Stimulated activated CD8-positive, alpha-beta memory T cell treated with anti-CD3 and anti-CD28 coated beads, Interleukin-4, amount 100 ng/mL, for 4 hours (primary cell): ENCODE measurements at places on chromosomes 7 and 10.

GRCh38 chr10:101845893-101846292 is 2.3 kb upstream of the KCNIP2 start:
- no peak for DNase-seq

DNA sequence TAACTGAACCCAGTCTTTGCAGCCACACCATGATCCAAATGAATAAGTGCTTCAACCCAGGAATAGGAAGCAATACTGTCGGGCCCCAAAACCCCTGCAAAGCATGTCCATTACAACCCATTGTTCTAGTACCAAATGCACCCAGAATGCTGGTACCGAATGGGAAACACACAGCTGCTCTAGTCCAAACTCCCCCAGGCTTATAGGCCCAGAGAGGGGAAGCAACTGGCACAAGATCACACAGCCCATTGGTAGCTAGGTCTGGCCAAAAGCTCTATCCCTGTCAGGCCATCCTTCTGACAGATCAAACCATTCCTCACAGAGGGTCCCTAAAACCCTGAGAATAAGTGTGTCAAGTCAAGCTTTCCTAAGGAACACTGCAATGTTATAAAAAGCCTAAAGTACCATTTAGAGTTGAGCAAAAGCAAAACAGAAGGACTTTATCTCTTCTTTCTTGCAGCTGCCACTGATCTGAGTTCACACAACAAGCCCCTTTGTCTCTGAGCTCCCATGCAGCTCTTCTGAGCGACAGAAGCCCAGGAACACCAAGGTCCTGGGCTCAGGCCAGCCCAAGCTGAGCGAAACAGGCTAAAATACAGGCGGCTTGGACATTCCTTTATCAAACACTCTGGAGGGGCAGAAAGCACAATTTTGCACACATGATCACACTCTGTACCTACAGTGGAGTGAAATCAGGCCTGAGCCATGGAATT is 116.7 kb downstream of the SGMS1 start:
- DNase-seq: no peak

DNA sequence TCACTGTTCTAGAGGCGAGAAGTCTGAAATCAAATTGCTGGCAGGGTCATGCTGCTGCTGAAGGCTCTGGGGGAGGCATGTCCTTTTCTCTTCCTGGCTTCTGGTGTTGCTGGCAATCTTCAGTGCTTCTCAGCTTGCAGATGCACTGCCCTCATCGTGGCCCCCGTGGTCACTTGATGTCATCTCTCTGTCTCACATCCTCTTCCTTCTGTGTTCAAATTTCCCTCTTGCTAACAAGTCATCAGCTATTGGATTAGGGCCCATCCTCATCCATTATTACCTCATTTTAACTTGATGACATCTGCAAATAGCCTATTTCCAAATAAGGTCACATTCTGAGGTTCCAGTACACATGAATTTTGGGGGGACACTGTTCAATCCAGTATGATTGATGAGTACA is 36.6 kb upstream of the SRGN start:
- no peak for DNase-seq

GRCh38 chr10:121949451-121949850 is 21.6 kb upstream of the ATE1 start:
- DNase-seq: no peak

DNA sequence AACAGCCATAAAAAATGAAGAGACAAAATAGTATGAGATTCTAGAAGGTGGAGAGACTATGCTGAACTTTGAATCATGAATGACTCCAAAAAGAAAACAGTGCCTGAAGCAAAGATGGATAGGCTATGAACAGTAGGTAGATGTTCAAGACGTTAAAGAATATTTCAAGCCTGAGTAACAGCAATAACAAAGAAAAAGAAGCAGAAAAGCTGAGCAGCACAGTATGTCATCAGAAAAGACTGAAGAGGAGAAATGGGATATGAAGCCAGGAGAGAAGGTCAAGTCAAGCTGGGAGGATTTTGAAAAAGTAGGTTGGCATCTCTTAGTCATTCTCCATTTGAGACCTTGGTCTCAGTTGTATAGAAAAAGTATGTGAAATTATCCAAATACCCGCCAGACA is 484.4 kb downstream of the SORCS1 start:
- no peak for DNase-seq

DNA sequence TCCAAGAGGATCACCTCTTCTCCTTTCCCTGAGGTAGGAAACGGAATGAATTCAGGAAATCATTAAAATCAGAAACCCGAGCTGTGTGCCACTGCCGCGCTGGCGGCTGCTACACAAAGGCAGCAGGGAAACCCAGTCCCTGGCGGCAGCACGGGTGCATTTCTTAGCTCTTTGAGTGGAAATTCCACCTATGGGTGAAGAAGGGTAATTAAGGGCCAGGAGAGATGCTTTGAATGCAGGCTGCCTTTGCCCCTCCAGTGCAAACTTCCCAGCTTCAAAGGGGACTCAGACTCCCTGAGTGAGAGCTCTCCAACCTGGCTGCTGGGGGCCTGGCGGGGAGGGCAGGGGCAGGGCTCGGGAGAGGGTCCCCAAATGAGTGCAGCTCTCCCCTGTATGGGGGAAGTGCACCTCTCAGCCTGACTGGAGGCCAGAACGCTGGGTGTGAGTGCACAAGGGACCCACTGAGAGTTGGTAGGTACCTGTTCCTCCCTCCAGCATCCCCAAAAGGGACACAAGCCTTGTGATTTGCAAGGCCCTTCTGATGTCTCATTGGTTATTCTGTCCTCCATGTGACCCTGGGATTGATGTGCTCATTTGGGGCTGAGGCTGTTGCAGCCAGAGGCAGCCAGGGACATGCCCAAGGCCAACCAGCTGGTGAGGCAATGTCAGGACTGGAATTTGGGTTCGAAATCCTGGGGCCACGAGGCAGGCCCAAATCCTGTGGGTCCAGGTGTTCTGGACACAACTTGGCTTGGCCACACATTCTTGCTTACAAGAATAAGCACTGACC is 16.3 kb upstream of the ZMIZ1 start:
- no peak for DNase-seq

DNA sequence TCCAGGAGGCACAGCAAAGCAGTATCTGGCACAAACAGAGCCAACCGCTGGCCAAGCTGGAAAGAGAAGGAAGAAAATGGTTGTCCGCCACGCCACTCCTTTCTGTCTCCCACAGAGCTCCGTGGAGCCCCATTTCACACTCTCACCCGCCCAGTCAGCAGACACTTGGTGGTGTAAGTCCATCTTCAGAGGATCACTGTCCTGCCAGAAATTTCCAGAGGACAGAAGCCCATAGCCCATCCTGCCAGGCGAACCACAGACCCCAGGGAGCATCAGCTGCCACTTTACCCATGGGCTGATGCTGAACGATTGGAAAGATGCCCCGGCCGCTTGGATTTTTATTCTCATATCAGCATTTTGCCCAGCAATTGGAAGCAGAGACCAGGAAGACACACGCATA is 144.7 kb upstream of the LYZL2 start:
- DNase-seq: no peak

DNA sequence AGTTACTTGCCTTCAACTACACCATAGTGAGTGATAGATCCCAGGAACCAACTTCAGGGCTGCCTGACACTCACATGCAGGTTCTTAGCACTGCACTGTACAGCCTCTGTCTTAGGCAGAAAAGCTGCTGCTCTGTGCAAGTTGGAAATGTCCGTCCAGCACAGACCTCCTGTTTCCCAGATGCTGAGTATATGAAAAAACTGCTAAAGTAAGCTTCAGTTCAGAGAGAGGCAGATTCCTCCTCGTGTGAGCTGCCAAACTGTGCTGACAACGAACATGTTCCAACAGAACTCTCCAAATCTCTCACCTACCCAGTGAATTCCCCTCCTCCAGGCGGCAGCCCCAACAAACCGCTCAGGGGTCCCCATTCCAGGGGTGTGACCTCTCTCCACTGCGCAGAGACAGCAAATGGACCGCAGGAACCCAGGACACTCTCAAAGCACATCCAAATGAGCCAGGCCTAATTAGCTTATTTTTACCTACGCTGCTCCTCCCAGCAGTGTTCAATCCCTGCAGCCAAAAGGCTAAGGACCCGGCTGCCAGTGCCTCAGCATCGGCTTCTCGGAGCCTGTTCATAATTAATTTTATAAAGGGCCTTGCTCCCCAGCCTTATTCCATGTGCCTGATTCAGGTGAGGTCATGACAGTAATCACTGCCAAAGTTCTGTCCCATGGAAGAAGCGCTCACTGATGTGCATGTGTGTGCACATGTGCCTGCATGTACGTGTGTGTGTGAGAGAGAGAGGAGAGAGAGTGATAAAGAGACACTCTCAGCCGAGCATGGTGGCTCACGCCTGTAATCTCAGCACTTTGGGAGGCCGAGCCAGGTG is 159.5 kb upstream of the AUTS2 start:
- DNase-seq: no peak

GRCh38 chr7:77458786-77459185 is 42.6 kb upstream of the GSAP start:
- DNase-seq: no peak

GRCh38 chr7:140885735-140886334 is 38.9 kb downstream of the BRAF start:
- DNase-seq: no peak

GRCh38 chr7:43646603-43647338 is 63.9 kb downstream of the STK17A start:
- DNase-seq: no peak

- DNase-seq: no peak
These were observed 39.4 kb upstream of the ARHGAP21 start for GRCh38 chr10:24762966-24763623.

DNA sequence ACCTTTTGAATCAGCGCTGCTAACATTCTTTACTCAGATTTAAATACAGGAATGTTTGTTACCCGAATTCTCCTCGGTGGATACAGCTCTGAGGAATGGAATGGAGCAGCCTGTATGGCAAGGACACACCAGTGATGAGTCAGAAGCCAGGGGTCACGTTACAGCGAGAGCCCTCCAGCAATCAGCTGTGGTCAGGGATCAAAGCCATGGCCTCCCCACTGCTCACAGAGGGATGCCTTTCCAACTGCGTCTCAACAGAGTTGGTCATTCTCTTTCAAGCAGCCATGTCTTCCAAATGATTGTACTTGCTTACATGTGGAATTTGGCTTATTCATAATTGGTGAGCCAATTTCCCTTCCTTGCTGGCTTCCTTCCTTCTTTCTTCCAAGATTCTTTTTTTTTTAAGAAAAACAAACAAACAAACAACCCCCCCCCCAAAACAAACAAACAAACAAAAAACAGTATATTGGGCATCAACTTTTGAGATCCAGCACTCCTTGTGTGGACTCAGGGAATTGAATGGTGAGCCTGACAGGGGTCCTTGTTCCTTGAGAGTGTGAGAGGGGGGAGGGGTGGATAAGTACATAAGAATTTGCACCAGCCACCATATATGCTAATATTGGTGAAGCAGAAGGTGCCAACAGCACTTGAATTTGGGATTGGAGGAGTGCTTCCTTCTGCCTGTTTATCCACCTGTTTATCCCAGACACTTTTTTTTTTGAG is 100.2 kb downstream of the ATXN7L1 start:
- no peak for DNase-seq

GRCh38 chr7:108629651-108630400 is 60.2 kb downstream of the DNAJB9 start:
- no peak for DNase-seq

GRCh38 chr10:4527281-4527970 is 298.6 kb upstream of the AKR1E2 start:
- DNase-seq: no peak

- no peak for DNase-seq
These were observed 6.1 kb upstream of the BLVRA start for GRCh38 chr7:43752411-43752810.

DNA sequence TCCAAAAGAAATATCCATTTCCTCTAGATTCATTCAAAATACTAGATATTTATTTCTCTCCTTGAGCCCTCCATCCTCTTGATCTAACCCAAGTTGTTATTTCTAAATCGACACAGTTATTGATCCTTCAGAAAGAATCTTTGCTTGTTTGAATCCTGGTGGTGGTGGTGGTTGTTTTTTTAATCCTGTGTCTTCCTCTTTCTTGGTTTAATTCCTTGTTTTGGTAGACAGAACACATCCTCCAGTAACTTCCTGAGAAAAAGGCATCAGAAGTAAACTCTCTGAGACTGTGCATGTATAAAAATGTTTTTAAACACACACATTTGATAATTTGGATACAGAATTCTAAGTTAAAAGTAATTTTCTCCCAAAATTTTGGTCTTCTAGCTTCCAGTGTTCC is 49.9 kb downstream of the SIRT1 start:
- DNase-seq: no peak

GRCh38 chr7:27095050-27095896 is 527 bp downstream of the HOXA1 start:
- no peak for DNase-seq

DNA sequence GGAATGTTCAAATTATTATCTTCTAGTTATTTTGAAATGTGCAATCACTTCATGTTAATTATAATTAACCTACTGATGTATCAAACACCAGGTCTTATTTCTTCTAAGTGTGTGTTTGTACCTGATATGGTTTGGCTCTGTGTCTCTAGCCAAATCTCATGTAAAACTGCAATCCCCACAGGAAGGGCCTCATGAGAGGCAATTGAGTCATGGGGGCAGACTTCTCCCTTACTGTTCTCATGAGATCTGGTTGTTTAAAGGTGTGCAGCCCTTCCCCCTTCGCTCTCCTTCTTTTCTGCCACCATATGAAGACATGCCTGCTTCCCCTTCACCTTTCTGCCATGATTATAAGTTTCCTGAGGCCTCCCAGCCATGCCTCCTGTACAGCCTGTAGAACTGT is 18.6 kb upstream of the PRKCQ start:
- DNase-seq: no peak

- DNase-seq: peak; percentile 13
These were observed 87.0 kb downstream of the TBXAS1 start for GRCh38 chr7:139915864-139916716.

- no peak for DNase-seq
These were observed 208.8 kb downstream of the SEMA3A start for GRCh38 chr7:83985821-83986220.

DNA sequence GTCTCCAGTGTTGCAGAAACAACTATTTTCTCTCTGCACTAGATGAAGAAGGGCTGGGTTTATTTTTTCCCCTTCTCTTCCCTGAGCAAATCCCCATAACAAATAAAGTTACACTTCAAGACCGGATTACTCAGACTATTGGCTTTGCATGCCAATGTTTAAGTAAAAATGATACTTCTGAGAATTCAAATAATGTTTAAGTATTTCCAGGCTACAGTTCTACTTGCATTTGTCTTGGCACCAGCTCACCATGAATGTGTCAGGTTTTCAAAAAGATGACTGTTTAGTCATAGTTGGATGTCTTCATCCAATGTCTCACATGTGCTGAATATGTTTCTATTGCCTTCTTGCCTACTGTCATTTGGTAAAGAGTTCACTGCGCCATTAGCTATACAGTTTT is 912.6 kb downstream of the GATA3 start:
- DNase-seq: no peak

DNA sequence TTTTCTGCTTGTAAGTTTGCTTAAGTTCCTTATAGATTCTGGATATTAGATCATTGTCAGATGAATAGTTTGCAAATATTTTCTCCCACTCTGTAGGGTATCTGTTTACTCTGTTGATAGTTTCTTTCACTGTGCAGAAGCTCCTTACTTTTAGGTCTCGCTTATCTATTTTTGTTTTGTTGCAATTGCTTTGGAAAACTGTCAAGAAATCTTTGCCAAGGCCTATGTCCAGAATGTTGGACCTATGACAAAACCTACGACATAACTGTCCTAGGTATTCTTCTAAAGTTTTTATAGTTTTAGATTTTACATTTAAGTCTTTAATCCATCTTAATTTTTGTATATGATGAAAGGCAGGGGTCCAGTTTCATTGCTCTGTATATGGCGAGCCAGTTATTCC is 27.4 kb downstream of the COA1 start:
- no peak for DNase-seq

GRCh38 chr7:102244601-102245000 is 42.1 kb upstream of the SH2B2 start:
- no peak for DNase-seq
